ENCODE measurements at places on chromosomes 6 and 20.

- no peak for DNase-seq
These were observed 148.5 kb upstream of the BEND6 start for GRCh38 chr6:56806368-56806767.

GRCh38 chr6:84453499-84453898 is 226.1 kb upstream of the CEP162 start:
- no peak for DNase-seq

DNA sequence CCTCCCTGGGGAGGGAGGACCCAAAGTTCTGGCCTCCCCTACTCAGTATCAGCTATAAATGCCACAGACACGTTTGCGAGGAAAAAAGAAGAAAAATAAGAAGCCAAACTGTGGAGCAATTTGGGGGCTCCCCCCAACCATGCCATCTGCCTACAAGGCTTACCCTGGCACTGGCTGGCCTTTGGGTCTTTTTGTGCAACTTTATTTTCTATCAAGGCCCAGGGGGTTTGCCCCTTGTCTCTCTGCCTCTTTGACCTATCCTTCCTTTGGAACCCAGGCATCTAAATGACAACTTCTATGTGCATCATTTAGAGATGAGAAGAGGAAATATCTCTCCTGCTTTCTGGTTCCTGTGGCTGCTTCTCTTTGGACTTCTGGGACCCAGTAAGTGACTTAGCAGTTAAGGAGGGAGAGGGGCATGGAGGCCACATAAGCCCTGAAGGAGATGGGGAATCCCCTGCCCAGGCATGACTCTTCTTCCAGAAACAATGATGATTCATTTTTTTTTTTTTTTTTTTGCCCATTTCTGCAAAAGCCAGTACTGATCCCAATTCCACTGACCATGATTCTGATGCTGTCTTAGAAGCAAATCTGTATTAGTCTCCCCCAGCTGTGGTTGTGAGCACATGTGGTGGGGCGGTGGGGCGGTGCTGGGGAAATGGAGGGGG is at the start of gene MUC22:
Gene MUC22 (plus strand): TSS at position 82 of the 668 bp plus-strand sequence. CDS start 233 bp downstream, at position 315.
- DNase-seq, result no peak

GRCh38 chr20:48056218-48056617 is 270.9 kb upstream of the SULF2 start:
- DNase-seq, result no peak

- DNase-seq, result no peak
These were observed 12.2 kb downstream of the TNFAIP3 start for GRCh38 chr6:137879299-137879698.

- DNase-seq, result no peak
These were observed 145.9 kb downstream of the RALGAPA2 start for GRCh38 chr20:20566516-20566915.

DNA sequence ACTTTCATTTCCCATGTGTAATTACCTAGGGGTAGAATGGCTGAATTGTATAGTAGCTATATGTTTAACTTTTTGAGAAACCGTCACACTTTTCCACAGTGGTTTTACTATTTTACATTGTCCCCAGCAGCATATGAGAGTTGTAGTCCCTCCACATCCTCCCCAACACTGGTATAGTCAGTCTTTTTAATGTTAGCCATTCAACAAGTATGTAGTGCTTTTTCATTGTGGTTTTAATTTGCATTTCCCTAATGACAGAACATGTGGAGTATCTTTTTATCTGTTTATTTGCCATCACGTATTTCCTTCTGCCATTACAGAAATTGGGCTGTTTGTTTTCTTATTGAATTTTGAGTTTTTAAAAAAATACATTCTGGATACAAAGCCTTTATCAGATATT is 148.4 kb downstream of the CARMIL1 start:
- no peak for DNase-seq

DNA sequence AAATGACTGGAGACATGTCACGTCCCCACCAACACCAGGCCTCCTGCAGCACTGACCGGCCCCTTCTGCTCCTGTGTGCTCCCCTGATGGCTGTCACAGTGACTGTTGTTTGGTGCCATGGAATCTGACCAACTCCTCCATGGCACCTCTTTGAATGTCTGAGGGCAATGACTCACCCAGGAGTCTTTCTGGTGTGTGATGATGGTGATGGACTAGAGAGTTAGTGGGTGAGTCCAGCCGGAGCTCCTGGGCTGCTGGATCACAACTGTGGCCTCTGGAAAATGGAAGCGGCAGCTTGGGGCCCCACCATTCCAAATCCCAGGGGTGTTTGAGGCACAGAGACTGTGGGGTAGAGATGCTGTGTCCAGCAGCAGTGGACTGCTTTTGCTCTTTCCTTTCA is 133.3 kb downstream of the TFAP2C start:
- no peak for DNase-seq

DNA sequence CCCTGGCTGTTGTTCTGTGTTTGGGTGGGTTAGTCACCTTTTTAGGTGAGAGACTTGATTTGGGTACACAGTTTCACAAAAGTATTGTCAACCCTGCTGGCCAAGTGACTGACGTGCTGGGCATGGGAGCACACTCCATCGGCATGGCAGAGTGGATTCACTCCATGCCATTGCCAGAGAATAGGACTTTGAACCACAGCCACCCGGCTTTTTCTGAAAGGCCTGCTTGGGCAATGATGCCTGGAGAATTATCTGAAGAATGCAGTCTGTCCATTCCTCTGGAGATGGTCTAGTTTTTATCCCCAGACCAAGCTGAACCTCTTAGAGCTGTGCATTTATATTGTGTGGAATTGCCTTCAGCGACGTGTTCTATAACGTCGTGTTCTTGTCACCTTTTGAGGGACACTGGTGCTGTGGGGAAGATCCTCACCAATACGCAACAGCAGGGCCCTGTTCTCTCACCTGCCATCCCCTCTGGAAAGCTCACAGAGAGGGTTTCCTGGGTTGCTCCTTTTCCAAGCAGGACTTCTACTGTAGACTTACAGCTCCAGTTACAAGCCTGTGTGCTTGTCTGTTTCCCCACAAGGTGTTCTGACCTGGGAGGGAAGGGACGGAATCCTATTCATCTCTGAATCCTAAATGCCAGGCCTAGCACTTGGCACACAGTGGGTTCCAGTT is 183.4 kb upstream of the AKAP12 start:
- no peak for DNase-seq

DNA sequence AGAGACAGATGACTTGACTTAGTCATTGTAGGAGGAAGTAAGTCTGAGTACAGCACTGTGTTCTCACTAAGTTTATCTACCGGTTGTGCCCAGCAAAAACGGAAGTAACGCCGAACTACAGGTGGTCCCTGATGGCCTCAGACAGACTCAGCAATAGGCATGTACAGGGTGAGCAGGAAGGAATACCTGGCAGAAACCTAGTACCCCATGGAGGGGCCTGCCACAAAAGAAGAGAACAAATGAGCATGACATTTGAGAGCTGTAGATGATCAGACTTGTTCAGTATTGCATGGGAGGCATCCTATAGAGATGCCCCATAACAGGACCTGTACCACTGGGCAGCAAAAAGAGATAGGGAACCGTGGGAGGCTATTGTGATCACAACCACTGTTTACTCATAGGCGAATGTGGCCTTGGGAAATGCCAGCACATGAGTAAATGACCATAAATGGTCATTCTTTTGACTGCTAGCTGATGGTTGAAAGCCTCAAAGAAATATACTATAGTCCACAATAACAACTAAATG is 106.4 kb upstream of the TAB2 start:
- no peak for DNase-seq

- DNase-seq, result no peak
These were observed 1.4 kb downstream of the NUS1 start for GRCh38 chr6:117676577-117677218.

DNA sequence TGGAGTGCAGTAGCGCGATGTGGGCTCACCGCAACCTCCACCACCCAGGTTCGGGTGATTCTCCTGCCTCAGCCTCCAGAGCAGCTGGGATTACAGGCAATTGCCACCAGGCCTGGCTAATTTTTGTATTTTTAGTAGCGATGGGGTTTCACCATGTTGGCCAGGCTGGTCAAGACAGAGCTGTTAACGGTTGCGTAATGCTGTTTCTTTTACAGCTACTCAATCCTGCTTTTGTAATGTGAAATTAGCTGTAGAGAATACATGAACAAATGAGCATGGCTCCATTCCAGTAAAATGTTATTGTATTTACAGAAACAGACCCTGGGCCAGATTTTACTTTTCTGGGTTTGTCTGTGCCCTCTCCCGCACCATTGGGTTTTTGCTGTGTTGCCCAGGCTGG is 1.9 kb downstream of the PNLDC1 start:
- DNase-seq, result no peak

DNA sequence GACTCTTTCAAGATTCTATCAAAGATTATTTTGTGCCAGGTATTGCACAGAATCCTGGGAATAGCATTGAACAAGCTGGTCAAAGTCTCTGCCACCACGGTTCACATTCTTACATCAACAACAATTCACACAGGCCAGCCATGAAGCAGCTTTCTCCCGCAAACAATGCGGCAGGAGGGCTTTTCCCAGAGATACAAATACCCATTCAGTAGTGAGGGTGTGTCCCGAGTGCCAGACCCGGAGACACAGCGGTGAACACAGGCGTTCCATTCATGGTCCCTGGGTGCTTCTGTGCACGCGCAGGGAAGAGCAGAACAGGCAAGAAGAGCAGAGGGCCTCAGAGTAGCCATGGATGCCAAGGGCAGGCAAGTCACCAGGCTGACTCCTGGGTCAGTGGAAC is 83.3 kb upstream of the PDE10A start:
- DNase-seq, result no peak

- DNase-seq, result no peak
These were observed 493.6 kb downstream of the EPM2A start for GRCh38 chr6:145241721-145242120.

- DNase-seq, result no peak
These were observed 33.9 kb downstream of the TXLNB start for GRCh38 chr6:139257821-139258398.

DNA sequence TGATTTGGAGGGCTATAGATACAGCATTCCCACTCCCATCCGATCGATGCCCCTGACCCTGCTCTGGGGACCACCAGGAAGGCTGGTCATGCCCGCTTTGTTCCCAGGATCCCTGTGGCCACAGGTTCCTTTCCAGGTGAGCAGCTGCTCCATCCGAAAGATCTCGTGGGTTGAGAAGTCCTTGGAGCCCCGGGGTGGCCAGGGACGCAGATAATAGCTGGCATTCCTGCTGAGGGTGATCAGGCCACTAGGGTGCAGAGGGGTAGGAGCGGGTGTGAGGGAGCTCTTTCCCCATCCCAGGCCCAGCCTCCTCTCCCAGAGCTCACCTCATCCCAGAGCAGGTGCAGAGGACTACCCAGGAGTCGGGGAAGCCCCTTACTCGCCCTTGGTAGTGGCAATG is 7.4 kb downstream of the ADAM33 start:
- DNase-seq, result no peak

DNA sequence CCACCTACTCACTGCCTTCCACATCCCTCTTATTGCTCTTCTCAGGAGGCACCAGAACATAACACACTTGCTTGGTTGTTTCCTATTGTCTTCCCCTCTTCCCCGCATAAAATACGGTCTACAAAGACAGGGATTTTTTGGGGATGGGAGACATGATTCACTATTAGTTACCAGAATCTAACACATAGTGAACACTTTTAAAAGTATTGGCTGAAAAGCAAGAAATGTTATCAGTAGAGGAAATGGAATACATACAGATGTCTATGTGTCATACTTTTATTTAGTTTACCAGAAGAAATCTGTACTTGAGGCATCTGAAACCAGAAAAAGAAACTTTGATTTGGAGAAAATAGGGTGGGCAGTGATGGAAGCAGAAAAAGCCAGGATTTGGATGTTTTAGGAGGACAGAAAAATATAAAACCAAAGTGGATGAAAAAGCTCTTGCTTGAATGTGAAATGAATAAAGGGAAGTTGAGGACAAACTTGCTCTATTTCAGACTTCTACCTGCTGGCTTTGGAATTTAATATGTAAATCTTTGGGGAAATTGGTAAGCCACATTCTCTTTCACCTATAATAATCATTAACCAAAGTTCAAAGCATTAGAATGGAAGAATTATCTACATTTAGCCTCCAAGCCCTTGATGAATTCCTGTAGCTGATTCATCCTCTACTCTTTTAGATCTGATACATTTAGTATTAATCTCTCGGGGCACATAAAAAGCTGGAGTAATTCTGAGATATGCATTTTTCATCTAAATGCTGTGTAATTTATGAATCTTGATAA is 82.6 kb downstream of the DOK5 start:
- DNase-seq, result no peak

DNA sequence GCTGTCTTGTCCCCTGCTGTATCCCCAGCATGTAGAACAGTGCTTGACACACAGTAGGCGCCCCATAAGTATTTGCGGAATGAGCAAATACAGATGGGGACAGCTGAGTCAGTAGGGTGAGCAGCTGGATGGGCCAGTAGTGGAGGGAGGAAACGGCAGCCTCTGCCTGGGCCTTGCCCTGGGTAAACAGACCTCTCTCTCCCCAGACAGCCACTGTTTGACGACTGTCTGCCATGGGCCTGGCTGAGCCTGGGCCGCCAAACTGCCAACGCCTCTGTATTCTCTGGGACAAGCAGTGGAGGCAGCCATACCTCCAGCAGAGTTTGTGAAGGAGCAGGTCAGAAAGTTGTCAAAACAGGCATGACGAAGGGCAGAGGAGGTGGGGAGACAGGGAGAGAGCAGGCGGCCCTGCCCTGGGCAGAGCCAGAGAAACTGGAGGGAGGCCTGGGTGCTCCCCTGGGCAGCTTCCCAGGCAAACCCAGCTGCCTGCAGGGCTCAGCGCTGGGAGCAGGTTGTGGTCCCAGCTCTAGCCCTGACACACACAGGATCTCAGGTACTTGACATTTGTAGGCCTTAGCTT is 15.2 kb downstream of the HNF4A start:
- DNase-seq, result no peak

DNA sequence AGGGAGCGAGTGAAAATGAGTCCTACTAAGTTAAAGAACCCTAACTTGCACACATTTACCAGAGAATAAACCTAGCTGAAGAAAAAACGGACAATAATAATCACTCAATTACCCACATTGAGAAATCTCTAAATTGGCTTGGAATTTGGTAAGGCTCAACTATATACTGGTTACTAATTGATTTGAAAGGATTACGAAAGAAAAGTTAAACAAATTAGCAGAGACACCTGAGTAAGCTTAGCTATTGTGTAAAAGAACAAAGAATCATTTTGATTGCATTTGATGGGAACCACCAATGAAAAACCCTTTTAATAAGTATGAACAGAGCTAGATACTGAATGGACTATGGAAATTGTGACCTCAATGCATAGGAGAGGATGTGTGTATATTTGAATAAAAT is 118.6 kb upstream of the ADGRF1 start:
- DNase-seq, result no peak

DNA sequence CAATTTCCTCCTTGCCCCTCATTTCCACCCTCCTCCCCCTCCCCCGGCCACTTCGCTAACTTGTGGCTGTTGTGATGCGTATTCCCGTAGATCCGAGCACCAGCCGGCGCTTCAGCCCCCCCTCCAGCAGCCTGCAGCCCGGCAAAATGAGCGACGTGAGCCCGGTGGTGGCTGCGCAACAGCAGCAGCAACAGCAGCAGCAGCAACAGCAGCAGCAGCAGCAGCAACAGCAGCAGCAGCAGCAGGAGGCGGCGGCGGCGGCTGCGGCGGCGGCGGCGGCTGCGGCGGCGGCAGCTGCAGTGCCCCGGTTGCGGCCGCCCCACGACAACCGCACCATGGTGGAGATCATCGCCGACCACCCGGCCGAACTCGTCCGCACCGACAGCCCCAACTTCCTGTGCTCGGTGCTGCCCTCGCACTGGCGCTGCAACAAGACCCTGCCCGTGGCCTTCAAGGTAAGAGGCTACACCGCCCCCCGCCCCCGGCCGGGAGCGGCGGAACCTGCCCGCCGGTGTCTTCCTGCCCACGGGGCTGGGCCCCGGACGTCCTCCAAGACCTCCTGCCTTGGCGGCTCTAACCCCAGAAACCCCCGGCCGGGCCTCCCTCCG is 44.9 kb upstream of the SUPT3H start:
- DNase-seq, result peak; percentile 53

- DNase-seq, result no peak
These were observed 84.5 kb downstream of the PSMG4 start for GRCh38 chr6:3343089-3343883.
